ENCODE measurements at places on chromosomes 3 and 15.

DNA sequence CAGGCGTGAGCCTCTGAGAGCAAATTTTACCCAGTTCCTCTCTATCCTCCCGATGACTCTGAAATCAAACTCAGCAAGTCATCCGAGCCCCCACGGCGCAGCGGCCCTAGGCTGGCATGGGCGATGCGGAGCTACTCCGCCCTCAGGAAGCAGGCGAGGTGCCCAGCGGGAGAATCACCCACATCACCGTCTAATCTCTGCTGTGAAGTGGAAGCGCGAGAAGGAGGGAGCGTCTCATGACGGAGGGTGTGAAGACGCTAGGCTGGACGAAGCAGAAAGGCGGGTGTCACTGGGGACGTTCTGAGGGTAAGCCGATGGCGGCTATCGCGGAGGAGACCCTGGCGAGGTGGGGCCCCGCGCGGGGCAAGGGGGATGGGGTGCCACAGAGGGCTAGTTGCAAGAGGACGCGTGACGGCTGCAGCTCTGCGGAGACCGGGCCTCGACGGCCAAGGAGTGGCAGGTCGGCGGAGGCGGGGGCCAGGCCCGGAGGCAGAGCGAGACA lies 9.1 kb upstream of the GNAI2 start:
- DNase-seq, result peak; percentile 47

GRCh38 chr15:100919481-100920405 lies 586 bp downstream of the LRRK1 start:
- DNase-seq, result peak; percentile 32

- DNase-seq, result no peak
Measured at GRCh38 chr3:78900880-78901279, 866.9 kb downstream of the ROBO1 start.

DNA sequence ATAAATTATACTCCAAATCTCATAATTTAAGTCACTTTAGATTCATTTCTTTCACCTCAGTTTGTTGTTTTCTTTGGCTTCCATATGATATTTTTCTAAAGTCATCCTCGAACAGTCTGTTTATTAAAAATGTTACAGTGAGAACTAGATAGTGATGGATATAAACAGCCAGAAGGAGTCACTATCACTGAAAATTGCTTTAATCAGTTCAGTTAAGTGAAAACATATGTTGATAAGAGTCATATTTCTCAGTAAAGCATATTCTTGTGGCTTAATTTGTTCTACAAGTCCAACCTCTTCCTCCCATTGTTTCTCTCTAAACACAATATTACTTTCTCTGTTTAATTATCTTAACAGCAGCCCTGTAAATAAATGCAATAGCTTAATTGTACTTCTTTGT lies 427.5 kb upstream of the ALCAM start:
- DNase-seq, result no peak

- DNase-seq, result no peak
Measured at GRCh38 chr15:83549623-83550022, 102.5 kb downstream of the SH3GL3 start.

- no peak for DNase-seq
Measured at GRCh38 chr3:60056404-60056803, 1006.6 kb upstream of the CFAP20DC start.

DNA sequence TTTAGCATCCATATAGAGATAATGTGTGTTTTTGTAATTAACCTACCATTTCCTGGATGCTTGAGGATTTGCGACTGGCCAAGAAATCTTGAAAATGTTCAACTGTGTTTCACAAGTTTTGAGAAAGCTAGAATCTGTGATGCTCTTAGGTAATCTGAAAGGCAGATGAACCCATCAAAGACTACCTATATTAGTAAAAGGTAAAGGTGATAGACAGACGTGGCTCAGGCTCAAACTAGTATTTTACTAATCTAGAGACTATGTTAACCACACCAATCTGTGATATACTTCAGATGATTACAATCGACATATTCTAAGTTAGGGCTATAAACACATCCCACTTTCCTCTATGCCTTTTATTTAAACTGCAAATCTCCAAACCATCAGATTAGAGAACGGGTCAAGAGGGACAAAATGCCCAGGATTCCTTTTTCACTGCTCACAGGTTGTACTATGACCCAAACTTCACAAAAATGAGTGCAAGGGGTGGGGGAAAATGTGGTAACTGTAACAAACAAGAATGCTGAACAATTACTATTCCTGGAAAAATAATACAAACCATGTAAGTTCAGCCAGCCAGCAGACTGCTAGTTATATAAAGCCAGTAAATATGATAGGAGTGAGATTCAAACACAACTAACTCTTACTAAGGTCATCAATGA lies 295.1 kb downstream of the FOXP1 start:
- peak; percentile 38 for DNase-seq

DNA sequence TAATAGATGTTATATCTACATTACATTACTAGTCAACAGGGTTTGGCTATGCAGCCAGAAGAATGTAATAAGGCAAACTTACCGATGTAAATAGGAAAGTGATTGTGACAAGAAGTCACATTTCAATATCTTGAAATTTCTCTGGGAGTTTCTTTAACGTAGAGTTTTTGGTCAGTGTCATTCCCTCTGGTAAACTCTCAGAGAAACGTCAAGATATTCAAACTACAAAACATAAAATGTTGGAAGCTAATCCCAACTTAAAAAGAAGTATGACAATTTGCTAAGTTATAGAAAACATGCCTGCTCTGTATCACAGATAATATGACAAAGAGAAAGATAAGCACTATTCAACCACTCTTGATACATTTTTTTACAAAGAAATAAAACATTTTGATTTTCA lies 111.2 kb upstream of the PRICKLE2 start:
- no peak for DNase-seq

GRCh38 chr3:117305681-117306080 lies 596.1 kb downstream of the TUSC7 start:
- DNase-seq, result no peak

- no peak for DNase-seq
Measured at GRCh38 chr3:101310978-101311375, 9.4 kb downstream of the IMPG2 start.

- no peak for DNase-seq
Measured at GRCh38 chr3:114079761-114080160, 23.2 kb downstream of the QTRT2 start.

- DNase-seq, result no peak
Measured at GRCh38 chr15:66570327-66570726, 4.5 kb upstream of the LCTL start.

- DNase-seq, result no peak
Measured at GRCh38 chr3:69738315-69738714, 949 bp upstream of the MITF start.

DNA sequence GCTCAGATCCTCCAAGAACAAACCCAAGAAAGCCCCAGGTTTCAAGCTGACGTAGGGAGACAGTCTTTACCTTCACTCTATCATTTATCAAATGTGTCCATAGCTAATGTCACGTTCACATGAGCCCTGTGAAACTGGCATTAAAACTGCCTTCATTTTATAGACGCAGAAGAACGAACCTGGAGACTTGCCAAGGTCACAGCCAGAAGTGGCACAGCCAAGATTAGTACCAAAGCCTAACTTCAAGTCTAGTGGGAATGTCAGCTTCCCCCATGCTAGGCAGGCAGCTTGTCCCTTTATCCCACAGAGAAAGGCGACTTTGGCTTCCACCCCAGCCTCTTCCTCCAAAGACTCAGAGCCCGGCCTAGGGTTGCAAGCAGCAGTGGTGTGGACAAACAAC lies 517.2 kb downstream of the SHQ1 start:
- no peak for DNase-seq

DNA sequence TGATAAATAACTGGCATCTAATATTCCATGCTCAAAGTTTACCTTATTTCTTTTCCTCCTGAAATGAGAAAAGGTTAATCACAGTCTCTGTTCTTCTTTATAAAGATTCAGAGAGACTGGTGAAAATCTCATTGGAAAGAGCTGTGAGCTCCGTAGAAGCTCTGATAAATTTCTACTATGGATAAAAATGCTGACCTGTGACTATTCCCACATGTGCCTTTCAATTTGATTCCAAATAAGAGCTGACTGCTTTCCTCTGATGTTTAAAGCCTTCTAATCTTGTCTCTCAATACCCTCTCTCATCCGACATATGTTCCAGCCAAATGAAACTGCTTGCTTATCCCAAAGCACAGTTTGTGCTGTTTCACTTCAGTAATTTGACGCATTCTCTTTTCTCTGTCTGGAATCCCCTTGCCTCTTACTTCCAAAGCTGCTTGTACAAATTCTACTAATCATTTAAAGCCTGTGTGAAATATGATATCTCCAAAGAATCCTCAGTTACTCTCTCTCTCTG lies 130.1 kb downstream of the RTP4 start:
- no peak for DNase-seq

GRCh38 chr3:155325263-155325835 lies 31.9 kb upstream of the STRIT1 start:
- DNase-seq, result no peak

DNA sequence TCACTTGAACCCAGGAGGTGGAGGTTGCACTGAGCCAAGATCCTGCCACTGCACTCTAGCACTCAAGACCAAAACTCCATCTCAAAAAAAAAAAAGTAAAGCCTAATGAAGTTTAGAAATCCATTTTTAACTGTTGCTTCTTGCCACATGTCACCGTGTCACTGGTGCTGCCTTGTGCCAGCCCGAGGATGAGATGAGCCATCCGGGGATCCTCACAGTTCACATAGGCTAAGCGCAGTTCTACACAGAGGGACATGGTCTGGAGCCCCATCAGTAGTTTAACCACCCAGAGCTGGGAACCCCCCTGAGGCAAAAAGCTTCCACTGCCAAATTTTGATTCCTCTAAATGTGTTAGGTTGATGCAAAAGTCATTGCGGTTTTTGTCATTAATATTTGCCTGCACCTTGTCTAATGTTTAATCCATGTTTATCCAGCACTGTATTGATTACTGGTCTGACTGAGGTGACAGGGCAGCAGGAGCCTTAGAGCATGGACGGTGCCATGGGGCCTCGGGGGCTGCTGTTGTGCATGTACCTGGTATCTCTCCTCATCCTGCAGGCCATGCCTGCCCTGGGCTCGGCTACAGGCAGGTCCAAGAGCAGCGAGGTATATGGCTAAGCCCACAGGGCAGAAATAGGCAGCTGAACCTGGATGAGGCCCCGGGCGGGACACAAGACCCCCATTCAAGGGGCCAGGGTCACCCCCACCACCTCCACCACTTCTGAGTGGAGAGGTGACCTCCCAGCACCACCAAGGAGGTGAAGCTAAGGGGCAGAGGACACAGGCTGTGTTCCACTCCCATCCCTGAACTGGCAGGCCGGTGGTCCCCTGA lies at the start of gene ITIH1:
ITIH1 (plus strand) TSS at position 473 of the 832 bp plus-strand sequence; CDS start at position 490, 17 bp downstream.
- DNase-seq, result no peak

- DNase-seq, result peak; percentile 24
Measured at GRCh38 chr3:102536456-102536855, 101.6 kb downstream of the ZPLD1 start.

GRCh38 chr3:148778926-148779325 lies 48.7 kb upstream of the CPB1 start:
- DNase-seq, result no peak

- DNase-seq, result no peak
Measured at GRCh38 chr3:58566398-58567250, 10.6 kb downstream of the FAM107A start.

DNA sequence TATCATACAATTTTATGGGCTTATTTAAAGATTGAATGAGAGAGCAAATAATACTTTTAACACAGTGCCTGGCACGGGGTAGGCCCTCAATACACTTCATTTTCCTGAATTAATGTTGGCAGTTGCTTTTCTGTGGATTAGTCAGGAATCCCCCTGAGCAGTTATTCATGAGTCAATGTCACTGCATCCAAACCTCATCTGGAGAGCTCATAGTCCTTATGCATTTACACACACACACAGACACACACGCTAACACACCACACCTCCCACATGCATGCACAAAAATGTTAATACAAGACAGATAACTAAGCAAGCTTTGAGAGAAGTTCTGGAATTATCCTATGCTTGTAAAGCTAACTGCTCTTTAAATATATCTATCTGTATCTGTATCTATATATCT lies 34.0 kb upstream of the TNFAIP8L3 start:
- DNase-seq, result peak; percentile 31

DNA sequence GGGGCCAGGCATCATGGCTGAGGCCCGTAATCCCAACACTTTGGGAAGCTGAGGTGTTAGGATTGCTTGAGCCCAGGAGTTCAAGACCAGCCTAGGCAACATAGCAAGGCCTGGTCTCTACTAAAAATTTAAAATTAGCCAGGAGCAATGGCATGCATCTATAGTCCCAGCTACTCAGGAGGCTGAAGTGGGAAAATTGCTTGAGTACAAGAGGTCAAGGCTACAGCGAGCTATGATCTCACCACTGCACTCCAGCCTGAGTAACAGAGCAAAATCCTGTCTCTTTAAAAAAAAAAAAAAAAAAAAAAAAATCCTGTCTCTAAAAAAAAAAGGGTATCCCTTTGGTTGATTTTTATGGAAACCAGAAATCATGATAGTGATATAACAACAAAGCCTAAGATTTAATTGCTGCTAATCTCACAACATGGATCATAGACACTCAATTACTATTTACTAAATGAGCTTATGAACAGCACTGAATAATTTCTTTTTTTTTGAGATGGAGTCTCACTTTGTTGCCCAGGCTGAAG lies 12.1 kb downstream of the PCLAF start:
- no peak for DNase-seq

- no peak for DNase-seq
Measured at GRCh38 chr15:27426805-27427204, 455.8 kb downstream of the GABRG3 start.

- DNase-seq, result peak; percentile 47
Measured at GRCh38 chr15:63043335-63044076, 959 bp downstream of the TPM1 start.

DNA sequence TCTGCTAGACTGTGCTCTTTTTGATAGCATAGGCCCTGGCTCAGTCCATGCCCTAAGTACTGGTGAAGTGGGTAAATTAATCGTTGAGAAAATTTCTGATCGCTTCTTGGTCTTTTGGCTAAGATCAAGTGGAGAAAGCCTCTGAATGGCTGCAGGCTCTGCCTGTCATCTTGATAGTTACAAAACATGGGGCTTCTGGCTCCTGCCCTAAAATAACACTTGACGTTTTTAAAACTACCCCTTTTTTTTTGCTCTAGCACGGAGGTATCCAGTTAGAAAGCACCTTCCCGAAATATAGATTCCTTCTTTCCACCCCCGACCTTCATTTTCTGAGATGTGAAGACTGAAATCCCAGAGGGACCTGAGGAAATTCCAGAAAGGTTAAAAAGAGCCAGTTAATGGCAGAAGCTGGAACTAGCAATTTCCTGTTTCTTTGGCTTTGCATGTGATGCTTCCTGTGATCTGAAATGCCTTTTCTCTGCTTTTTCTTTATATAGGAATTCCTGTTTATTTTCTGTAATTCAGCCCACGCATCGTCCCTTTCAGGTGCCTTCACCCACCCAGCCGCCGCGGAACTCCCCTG lies 799 bp upstream of the C2CD4B start:
- DNase-seq, result peak; percentile 15

GRCh38 chr15:85329561-85330422 lies 50.6 kb upstream of the AKAP13 start:
- DNase-seq, result peak; percentile 46

- DNase-seq, result no peak
Measured at GRCh38 chr3:181510500-181510899, 201.2 kb upstream of the SOX2 start.

DNA sequence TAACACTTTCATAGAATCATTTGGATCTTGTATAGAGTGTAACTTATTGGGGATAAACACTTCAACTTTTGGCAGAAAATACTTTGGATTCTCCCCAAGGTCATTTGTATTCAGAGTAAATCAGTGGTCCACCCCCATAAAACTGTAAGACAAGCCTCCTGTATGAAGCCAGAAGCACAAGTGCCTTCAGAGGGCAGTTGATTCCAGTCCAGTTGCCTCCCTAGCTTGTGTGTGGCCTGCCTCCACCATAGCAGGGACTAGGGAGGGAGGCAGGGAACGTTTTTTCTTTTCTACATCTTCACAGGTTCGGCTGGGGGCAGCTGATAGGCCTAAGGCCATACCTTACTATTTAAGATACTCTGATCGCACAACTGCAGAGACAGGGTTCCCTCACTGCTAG lies 11.6 kb downstream of the GORASP1 start:
- DNase-seq, result no peak
